Smooth muscle cell of the brain vasculature (primary cell): ENCODE measurements at places on chromosomes 7 and 10.

DNA sequence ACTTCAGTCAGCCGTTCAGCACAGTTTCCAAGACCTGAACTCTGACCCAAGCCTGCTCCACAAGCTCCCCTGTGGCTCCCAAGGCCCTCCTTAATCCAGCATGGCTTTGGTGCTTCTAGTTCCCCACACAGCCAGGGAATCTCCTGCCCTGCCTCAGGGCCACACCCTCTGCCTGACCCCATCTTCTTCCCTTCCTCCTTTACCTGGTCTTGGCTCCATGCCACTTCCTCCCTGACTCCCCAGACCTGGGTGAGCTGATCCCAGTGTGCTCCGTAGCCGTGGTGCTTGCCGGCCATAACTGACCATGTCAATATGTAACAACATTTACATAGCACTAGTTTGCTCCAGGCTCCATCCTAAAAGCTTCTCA is 20.0 kb downstream of the TMEM273 start:
- no peak for DNase-seq

GRCh38 chr10:34689053-34689452 is 126.0 kb downstream of the PARD3 start:
- no peak for DNase-seq

- no peak for DNase-seq
These were observed 397.2 kb downstream of the PLXNA4 start for GRCh38 chr7:132179080-132179430.

DNA sequence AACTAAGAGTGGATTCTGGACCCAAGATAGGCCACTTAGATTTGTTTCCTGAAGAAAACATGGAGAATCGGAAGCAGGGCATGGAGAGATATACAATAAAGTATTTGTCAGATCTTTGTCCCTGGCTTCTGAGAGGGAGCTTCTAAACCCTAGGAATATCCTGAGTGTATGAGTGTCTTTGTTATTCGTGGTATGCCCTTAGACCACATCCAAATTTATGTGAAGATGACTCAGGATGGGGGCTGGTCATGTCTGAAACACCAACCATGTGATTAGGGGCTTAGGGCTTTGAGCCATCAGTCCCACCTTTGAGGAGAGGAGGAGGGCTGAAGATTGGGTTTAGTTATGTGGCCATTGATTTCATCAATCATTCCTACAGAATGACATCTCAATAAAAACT is 69.7 kb upstream of the PLPP4 start:
- no peak for DNase-seq

- DNase-seq, result no peak
These were observed 89.9 kb downstream of the PAXIP1 start for GRCh38 chr7:154912871-154913637.

DNA sequence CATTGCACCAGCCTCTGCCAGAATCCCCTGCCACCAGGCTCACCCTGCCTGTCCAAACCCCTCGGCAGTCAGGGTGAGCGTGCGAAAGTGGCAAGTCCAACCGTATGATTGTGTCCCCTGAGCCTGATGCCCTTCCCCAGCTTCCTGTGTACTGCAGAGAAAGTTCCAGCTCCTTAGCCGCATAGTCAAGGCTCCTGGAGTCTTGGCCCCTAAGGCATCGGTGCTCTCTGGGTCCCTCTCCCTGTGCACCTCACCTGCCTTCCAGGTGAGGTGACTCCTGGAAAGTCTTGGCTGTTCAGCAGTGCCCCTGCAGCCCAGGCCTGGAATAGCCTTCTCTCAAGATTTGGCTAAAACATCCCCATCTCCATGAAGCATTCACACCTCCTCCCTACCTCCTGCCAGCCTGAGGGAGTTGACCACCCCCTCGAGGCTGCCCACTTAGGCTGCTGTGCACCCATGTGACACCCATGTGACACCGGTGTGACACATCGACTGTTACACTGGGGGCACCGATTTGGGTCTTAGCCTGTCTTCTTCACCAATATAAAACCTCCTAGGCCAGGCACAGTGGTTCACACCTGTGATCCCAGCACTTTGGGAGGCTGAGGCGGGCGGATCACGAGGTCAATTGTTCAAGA is 56.1 kb upstream of the ELN start:
- no peak for DNase-seq

- no peak for DNase-seq
These were observed 2.2 kb upstream of the INSIG1 start for GRCh38 chr7:155295511-155295910.

DNA sequence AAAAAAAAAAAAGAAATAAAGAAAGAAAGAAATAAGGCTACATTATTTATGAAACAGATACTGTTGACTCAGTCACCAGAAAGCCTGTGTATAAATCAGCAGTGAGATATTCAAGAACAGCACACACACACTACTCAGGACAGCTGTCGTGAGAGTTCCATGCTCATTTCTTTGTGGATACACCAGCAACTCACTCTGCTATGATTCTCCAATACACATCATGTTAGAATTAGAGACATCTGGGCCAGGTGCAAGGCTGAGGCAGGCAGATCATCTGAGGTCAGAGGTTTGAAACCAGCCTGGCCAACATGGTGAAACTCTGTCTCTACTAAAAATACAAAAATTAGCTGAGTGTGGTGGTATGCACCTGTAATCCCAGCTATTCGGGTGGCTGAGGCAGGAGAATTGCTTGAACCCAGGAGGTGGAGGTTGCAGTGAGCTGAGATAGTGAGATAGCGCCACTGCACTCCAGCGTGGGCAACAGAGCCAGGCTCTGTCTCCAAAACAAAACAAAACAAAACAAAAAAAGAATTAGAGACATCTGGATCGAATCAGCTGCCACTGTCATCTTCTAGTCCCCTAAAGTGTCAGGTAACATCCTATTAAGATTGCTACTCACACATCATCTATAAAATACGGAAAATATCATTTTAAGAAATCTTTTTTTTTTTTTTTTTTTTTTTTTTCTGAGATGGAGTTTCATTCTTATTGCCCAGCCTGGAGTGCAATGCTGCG is 11.2 kb upstream of the NUPR2 start:
- DNase-seq, result no peak

DNA sequence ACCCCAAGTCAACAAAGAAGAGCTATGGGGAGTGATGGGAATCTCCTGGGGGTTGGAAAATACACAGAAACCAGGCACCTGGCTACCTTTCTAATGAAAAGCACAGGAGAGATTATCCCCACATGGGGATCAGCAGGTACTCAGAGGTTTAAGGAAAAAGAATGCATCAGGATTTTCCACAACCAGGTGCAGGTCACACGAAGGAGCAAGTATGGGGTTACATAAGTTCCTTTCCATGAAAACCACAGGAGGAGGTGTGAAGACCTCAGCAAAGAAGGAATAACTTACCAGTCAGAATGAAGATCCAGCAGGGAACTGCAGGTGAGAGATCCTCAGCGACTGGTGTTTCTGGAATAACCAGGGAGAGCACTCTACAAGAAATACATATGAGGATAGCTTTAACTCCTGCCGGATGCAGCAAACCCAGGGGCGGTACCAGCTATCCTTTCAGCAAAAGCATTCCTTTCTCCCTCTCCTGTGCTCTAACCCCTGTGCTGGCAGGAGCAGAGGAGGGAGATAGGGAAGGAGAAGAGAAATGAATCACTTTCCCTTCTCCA is 116.7 kb upstream of the TMEM106B start:
- no peak for DNase-seq

DNA sequence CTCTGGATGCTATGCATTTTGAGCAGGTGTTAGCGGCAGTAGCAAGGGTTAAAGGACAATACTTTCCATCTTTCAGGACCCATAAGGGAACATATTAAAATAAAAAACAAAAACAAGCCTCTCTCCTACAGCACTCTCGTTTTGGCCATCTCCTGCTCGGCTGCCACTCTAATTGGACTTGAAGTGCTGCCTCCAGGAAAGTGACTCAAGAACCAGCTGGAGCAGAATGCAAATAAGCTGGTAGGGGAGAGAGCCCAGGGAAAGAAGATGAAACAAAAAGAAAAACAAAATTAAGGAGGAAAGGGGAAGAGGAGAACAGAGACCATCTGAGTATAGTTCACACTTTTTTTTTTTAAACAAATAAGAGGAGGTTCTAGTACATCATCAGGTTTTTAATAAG is 65.6 kb downstream of the HBP1 start:
- DNase-seq, result no peak

DNA sequence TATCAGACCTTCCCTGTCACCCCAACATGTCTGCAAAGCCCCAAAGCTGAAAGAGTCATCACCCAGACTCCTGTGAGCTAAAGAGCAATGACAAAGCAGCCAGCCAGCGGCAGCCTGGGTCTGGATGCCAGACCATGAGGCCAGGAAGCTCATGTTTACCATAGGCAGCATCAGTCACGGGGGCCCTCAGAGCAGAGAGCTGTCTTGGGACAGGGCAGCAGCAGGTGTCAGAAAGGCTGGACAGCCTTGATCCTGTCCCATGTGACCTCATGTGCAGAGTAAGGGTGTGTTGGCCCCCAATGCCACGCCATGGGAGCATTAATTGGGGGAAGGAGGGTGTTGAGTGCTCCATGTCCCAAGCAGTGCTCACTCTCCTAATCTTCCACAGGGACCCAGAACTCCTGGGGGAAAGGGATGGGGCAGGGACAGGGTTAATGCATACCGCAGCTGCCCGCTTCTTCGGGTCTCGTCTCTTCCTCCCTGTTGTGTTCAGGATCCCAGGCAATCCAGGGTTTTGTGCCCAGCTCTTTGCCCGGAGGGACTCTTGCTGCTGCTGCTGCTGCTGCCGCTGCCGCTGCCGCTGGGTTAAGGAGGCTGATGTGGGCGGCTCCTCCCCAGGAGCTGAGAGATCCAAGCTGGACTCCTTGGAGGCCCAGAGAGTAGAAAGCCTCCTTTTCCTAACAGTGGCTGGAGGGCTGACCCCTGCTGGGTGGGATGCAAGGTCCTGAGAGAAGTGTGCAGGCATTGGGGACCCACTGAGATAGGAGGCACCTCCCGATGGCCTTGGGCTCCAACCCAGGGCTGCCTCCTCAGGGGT is 7.1 kb downstream of the CCDC201 start:
- DNase-seq, result no peak

DNA sequence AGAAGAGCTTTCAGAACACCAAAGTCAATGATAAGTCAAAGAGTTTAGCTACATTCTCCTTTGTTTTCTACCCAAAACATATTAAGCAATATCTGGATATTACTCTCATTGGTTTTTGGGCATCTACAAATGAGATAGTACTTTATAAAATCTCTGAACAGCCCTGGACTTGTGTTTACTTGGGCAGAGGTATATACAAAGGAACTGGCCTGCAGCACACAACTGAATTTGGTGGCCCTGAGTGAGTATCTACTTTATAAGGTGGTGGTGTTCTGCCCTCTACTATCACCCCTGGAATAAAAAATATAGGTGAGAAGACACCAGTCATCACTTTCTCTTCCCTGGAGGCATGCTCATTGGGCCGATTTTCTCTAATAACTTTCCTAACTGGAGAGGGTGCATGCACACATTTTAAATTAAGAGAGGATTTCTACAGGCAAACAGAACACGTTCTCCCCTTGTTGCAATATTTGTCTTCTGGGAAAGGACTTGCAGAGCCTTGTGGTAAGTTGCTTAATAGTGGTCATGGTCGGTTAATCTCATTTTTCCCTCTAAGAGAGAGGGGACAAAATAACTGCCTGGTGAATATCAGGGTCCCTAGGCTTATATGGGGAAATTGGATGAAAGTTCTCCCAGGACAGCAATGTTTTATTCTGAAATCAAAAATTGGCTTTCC is 41.1 kb downstream of the OTUD1 start:
- DNase-seq, result no peak

GRCh38 chr10:12073526-12073925 is 4.8 kb downstream of the DHTKD1 start:
- DNase-seq, result no peak

- no peak for DNase-seq
These were observed 16.5 kb downstream of the C1QL3 start for GRCh38 chr10:16505161-16505560.

- no peak for DNase-seq
These were observed 180.9 kb downstream of the REEP3 start for GRCh38 chr10:63702092-63702491.

- DNase-seq, result no peak
These were observed 27.8 kb upstream of the APBB1IP start for GRCh38 chr10:26410356-26410755.

GRCh38 chr10:88027570-88027969 is 164.1 kb downstream of the PTEN start:
- DNase-seq, result no peak

GRCh38 chr10:99993701-99994689 is 15.8 kb downstream of the DNMBP start:
- DNase-seq, result no peak

DNA sequence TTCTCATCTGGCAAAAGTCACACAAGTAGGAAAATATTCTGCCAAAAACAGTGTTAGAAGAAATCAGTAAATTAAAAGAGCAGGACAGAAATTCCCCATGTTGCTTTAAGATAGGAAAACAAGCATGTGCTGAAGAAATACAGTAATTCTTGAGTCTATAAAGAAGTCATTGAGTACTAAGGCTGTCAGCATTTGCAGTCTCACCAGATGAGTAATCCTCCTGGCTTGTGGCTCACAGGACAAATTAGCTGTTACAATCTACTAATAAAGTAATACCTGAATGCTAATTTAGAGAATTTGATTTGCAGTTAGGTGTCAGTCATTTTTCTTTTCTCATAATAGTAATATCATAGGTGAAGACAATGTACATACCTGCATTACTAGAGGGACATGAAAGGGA is 1158.9 kb upstream of the CELF2 start:
- DNase-seq, result no peak

DNA sequence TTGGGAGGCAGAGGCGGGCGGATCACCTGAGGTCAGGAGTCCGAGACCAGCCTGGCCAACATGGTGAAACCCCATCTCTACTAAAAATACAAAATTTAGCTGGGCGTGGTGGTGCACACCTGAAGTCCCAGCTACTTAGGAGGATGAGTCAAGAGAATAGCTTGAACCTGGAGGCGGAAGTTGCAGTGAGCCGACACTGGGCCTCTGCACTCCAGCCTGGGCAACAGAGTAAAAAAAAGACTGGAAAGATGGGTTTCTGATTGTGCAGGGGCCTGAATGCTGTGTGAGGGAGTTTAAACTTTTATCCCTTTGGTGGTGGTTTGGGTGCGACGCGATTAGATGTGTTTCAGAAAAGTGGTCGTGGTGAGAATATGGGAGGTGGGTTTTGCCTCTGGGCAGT is 1.8 kb downstream of the CHST12 start:
- no peak for DNase-seq

- DNase-seq, result no peak
These were observed 145.3 kb upstream of the FRMD4A start for GRCh38 chr10:14476006-14476405.

- no peak for DNase-seq
These were observed 125.9 kb downstream of the JAZF1 start for GRCh38 chr7:28054531-28055160.

DNA sequence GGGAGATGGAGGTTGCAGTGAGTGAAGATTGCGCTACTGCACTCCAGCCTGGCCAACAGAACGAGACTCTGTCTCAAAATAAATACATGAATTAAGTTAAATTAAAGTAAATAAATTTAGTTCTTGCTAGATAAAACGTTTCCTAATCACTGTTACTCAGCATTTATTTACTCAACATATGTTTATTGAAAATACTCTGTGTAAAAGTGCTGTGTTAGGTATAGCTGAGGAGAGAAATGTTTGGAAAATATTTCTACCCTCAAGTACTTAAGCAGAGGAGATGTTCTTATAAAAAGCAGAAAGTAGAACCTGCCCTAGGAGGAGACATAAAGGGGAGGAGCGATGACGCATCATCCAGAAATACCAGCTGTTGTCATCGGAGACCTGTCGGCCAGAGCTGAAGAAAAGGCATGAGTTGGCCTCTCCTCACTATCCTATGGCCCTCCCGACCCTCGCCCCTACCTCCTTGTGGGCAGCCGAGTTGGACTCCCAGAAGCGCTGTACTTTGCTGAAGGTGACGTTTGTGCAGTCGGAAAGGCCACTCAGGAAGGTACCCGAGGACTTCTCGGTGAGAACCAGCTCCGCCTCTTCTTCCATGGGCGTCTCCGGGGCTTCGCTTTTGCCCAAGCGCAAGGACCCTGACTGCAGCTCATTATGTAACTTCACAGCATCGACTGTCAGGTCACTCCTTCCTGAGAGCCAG is 1.1 kb downstream of the RRP12 start:
- no peak for DNase-seq
